ENCODE measurements at places on chromosomes 5 and 9.

DNA sequence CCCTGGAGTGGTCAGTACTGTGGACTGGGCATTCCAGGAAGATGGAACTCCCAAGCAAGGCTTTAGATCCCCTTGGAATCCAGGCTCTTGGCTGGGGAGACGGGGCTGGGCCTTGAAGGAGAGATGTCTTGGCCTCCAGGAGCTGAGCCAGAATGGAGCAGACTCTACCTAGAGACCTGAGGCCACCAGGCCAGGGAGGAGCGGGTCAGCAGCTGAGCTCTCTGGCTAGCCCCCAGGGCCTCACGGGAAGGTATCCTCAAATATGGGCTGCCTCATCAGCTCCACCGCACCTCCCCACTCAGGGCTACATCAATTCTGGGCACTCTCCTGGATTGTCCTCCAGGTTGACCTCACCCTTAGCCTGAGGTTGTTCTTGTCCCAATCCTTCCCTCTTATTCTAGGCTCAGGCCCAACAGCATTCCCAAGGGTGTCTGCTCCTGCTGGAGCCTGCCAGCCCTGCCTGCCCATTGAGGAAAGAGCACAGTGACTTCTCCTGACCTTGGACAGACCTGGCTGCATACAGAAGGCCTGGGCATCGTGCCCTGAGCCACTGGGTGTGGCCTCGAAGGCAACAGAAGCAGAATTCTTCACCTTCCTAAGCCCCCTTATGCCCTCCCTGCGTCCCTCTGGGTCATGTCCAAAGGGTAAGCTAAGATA, 3.0 kb upstream of the PDLIM4 start:
- DNase-seq = peak; percentile 1

- DNase-seq = peak; percentile 53
Measured at GRCh38 chr5:157343842-157344790, 78.2 kb downstream of the CYFIP2 start.

DNA sequence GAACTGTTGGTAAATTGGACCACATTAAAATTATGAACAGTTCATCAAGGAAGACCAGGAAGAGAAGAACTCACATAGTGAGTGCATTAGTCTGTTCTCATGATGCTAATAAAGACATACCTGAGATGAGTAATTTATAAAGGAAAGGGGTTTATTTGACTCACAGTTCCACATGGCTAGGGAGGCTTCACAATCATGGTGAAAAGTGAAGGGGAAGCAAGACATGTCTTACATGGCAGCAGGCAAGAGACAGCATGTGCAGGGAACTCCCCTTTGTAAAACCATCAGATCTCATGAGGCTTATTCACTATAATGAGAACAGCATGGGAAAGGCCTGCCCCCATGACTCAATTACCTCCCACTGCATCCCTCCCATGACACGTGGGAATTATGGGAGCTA, 135.9 kb upstream of the MAN2A1 start:
- no peak for DNase-seq

DNA sequence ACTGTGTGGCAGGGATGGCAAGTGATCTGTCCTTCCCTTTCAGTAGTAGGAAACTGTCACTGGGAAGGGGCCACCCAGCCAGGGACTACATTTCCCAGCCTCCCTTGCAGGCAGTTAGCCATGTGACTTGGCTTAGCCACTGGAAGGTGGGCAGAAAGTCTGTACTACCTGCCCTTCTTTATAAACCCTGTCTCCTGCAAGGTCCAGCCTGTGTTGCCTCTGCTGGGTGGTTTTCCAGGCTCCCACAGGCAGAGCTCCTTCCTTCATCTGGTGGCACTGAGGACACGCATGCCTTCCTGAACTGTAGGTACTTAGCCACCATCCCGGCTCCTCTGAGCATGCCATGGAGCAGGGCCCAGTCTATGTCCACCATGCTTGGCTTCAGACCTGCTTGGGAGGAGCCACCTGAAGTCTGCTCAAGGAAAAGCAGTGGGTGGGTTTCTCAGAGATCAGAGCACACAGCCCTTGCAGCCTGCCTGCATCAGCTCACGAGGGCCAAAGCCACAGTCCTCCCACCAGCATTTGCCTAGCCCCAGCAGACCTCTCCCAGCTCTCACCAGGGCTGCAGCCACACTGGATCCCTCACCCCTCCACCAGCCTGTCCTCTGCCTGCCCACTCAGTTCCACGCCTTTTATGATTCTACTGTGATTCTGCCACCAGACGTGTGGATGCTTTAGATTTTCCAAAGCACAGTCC, 16.7 kb upstream of the SLC25A51 start:
- peak; percentile 54 for DNase-seq

DNA sequence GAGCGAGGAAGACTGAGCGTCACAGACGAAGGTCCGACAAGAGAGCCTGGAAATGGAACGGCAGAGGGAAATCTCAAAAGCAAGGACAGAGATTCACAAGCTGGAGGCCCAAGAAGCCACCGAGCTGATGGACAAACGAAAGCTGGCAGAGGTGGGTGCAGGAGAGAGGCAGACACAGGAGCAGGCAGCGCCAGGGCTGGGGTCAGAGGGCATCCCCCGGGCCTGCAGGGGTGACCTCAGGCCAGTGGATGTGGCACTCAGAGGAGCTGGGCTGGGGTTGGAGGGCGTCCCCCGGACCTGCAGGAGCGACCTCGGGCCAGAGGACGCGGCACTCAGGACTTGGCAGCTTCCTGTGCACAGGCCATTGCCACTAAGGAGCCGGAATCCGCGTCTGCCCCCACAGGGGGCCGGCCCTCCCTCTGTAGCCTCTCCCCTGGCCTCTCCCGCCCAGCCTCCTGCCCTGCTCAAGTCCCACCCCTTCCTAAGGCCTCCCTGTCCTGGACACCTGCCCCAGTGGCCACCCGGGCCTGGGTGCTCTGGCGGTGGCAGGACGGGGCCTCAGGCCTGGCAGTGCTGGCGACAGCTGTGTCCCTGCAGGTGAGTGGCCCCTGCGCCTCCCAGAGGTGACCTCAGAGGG, 40.4 kb downstream of the EXD3 start:
- DNase-seq = peak; percentile 4

- no peak for DNase-seq
Measured at GRCh38 chr9:91768977-91769916, 180.8 kb downstream of the ROR2 start.

DNA sequence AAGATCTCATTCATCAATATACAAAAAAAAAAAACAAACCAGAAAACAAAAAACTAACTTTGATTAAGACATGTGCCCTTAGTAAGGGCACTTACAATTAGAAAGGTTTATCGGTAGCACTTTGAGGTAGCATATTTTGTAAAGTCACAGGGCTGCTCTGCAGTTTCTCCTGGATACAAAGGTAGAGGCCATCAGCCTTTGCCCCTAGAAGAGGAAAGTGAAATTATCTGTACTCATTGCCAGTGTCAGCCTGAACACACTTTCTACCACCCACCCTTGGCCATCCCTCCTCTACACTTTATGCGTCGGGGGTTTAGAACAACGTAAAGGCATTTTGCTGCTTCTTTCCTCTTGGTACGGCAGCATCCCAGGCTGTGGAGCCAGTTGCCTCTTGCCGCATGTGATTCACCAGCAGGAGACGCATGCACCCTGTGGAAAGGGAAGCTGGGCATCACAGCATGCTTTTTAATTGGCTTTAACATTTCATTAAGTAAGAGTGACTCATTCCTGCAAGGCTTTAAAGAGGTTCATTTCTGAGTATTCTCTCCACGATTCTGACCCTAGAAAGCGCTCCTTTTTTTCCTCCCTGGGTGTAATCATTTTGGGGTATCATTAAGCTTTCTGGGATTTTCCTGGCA, 84.6 kb downstream of the CEMIP2 start:
- no peak for DNase-seq

- no peak for DNase-seq
Measured at GRCh38 chr9:131258698-131259431, 17.4 kb downstream of the FAM78A start.
